ENCODE measurements at places on chromosomes 5 and 9.

DNA sequence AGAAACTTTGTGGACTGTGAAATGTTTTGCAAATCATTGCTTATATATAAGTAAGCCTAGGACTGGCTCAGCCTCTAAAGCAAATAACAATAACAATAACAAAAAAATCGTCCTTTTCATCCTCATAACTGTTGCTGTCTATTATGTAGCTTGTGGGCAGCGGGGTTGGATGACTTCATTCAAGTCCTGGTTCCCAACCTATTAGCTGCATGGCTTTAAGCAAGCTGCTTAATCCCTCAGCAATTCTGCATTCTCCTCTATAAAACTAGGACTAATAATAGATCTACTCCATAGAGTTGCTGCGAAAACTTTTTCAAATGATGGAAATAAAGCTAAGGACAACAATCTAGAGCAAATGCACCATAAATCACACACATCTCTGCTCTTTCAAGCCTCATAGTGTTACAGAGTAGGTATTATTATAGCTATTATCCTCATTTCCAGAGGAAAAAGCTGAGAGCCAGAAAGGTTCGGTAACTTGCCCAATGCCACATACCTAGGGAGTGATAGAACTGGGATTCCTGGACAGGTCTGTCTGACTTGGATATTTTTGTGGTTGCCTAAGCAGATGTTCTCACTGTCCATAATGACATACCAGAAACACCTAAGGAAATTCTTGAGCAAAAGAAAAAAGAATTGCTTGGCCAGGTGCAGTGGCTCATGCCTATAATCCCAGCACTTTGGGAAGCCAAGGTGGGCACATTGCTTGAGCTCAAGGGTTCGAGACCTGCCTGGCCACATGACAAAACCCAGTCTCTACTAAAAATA, 98.8 kb upstream of the ADRA1B start:
- DNase-seq: no peak

DNA sequence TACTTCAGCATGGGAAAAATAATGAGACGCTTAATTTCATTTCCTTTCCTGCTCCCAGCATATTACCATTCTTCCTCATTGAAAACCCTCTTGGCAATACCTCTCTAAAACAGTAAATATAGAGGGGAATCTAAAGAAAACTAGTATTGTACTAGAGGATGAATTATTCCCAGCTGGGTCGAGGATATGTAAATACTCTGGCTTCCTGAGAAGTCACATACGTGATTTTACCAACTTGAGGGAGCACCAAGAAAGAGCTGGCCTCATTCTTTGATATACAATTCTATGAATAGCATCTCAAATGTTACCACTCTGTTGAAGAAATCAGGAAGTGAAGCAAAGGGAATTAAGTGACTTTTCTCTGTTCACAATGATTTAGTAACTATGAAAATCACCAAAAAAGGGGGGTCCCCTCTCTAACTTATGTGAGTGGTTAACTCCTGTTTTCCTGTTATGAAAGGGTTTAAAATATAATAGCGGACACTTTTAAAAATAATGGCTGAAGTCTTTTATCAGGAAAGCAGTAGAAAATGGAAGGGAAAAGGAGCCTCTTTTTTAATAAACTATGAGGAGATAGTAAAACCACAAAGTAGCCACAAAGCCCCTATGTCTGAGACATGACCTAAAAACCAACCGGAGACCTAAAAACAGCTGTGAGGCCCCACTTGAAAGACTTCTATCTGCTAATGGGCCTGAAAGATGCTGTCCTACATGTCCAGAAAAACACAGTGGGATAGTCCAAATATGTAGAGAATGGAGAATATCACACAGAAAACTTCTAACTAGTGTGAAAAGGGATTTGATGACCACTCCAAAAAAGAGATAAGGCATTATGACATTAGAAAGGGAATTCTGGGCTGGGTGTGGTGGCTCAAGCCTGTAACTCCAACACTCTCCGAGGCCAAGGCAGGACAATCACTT, 42.6 kb downstream of the LPAR1 start:
- DNase-seq: no peak

DNA sequence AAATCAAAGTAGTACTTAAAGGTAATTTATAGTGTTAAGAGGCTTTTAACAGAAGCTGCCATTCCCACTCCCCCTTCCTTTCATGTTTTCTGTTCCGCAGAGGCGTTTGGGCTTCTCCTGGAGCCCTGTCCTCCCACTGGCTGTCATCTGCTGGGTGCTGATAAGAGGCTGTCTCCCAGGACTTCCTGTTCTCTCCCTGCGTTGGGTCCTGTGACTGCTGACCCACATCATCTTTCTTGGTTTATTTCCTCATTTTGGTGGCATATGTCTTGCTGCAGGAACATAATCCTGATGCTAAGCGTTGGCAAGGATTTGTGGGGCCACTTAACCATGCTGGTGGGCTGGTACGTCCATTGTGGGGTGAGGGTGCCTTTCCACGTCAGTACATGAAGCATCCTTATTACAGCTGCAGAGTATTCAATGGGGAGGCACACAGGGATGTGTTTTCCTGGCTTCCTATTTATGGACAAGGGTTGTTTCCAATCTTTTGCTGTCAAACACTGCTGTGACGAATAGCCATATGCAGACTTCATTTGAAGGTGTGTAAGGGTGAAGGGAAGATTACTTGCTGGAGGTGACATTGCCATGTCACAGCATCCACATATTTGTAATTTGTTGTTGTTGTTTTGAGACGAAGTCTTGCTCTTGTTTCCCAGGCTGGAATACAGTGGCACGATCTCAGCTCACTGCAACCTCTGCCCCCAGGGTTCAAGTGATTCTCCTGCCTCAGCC, 22.3 kb upstream of the RNF130 start:
- peak; percentile 96 for DNase-seq

DNA sequence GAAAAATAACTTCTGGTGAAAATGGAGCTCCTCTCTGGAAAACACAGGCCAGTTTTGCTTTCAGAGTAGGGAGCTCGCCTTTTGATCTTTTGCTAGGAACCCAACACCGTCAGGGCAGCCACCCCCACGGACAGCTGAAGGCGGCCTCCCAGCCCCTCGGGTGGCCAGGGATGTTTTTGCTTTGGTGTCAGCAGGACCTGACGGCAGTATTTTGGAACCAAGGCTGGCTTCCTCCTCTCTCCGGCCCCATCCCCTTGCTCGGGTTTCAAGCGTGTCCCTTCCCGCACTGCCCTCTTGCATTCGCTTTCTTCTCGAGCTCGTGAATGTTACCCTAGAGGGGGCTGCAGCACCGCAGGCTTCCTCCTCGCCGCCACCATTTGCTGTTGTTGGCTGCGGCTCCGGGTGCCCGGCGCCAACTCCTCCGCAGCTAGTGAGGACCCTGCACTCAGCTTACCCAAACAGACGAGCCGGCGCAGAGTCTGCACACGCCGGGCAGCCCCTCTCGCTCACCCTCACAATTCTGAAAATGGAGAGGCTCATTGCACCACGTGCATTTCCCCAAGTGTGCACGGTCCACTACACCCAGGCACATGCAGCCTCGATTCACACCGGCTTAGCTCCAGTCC, 35.5 kb upstream of the ADAMTSL1 start:
- no peak for DNase-seq

- DNase-seq: no peak
These were observed 352.7 kb downstream of the LRRC70 start for GRCh38 chr5:62931153-62931950.

DNA sequence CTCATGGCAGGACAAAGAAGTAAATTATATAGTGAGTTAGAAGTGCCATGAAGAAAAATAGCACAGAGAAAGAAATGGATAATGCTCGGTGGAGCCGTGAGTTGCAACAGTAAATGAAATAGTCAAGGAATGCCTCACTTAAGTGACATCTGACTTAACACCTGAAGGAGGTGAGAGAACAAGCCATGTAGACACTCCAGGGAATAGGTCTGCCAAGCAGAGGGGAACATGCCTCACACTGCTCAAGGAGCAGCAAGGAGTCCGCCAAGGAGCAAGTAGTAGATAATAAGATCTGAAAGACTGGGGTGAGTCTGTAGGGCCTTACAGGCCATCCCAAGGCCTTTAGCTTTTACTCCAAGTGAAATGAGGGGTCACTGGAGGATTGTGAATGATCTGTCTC, 21.8 kb downstream of the MAPKAP1 start:
- no peak for DNase-seq

GRCh38 chr5:50559955-50560354, 106.5 kb upstream of the PARP8 start:
- DNase-seq: no peak

DNA sequence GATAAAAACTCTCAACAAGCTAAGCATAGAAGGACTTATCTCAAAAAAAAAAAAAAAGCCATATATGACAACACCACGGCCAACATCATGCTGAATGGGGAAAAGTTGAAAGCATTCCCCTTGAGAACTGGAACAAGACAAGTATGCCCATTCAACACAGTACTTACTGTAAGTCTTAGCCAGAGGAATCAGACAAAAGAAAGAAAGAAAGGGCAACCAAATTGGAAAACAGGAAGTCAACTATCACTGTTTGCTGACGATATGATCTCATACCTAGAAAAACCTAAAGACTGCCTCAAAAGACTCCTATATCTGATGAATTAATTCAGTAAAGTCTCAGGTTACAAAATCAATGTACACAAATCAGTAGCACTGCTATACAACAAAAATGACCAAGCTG, 24.6 kb upstream of the PTGER4 start:
- DNase-seq: peak; percentile 5

GRCh38 chr5:179806250-179807048, at the start of gene MGAT4B:
Gene MGAT4B, minus strand, starts transcription at chr5:179806866. Its CDS starts 283 bp downstream, at chr5:179806583.
- peak; percentile 81 for DNase-seq

- DNase-seq: no peak
These were observed 5.8 kb downstream of the TRAF1 start for GRCh38 chr9:120920806-120921178.

DNA sequence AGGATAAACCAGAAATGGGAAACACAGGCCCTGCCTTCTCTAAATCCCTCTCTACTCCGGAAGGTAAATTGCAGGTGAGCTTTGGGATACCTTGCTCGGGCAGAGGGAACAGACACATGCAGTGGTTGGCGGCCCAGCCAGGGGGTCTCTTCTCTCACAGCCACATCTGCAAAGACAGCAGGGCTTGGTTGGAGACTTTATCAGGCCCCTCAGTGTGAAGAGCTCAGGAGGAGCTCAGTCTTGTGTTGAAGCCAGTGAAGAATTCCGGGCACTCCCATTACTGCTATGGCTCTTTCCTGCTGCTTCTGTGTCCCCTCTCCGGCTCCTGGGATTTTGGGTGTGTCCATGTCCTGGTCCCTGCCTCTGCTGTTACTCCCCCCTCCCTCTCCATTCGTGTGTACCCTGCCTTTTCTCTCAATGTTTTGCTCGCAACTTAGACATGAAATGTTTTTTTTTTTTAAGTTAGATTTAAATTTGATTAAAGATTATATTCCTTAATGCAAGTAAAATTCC, 99.8 kb downstream of the TRIO start:
- DNase-seq: no peak

DNA sequence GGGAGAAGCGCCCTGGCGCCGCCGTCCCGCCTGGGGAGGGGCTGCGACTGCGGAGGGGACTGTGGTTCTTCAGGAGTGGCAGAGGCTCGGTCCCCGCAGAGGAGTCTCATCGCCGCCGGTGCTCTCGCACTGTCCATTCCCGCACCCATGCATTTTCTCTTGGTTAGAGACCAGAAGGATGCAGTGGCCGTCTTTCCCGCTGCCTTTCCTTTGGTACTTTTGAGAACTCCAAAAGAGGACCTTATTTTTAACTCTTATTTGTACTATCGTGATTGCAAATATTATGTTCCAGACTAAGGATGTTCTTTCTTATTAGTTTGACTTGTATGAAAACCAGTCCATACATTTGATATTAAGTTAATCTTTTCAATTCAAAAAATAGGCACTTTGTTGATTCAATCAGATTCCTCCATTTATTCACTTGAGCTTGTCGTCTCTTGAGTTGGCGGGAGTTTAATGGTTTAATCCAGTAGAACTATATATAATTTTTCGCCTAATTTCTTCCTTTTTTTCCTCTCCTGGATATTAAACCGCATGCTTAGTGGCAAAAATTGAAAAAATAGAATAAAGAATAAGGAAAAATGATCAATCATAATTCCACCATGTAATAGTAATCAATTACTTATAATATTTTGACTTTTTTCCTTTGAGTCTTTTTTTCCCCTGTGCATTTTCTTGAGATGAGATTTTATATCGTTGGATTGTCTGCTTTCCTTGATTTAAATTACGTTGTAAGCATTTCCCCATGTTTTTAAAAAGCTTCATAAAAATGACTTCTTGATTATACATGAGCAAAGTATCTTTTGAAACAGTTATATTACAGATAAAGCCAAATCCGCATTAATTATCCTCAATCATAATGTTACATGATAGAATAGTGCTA, 861 bp downstream of the ZFYVE16 start:
- DNase-seq: peak; percentile 36

All from hematopoietic multipotent progenitor cell treated with erythropoietin and hydrocortisone succinate and interleukin-3 and kit ligand, for 8 days (in vitro differentiated cells).